H7 (cell line): ENCODE measurements at places on chromosomes 12 and 14. TPM values are rescaled to one million over a fixed set of nuclear protein-coding genes. Genes with fewer than 3 reads are reported as not detected.
A peak's percentile ranks its signal among the peaks of the same experiment; 100 is the strongest.

DNA sequence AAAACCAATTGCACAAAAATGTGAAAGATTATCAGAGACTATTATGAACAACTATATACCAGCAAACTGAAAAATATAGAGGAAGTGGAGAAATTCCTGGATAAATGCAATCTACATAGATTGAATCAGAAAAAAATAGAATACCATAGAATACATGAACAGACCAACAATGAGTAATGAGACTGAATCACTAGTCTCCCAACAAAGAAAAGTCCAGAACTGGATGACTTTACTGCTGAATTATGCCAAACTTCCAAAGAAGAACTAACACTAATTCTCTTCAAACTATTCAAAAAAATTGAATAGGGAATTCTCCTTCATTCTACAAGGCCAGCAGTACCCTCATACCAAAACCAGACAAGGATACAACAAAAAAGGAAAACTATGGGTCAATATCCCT, 60.6 kb downstream of the GUCY2C start:
- no peak for DNase-seq

DNA sequence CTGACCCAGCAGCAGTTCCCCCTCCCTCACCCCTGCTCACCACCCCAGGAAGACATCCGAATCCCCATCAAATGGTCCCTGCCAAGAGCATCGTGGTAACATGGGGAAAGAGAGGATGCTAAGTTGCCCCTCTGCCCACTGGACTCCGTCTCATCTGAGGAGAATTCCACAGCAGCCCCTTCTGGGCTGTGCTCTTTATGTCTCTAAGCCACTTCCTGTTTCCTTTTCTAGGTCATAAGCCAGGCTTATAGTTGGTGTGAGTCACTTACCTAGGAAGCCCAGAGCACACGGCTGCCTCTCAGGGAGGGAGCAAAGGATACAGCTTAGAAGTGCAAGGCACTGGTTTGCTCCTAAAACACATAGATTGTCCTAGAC, 76.0 kb downstream of the VCPKMT start:
- DNase-seq = no peak

DNA sequence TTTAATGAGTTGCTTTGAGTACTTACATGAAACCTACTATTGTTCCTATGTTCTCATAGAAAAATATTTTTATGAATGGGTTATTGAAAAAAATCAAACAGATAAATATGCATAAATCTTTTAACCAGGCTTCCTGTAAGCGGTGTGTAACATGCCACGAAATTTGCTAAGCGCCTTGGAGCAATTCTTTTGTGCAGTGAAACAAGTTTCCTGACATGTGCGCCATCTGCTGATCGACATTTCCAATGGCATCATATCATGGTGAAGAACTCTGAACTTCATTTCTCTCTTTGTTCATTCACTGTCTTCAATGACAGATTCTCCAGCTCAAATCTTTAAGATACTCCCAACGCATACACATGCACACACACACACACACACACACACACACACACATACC, 145.6 kb upstream of the NAV3 start:
- peak; percentile 16 for DNase-seq

DNA sequence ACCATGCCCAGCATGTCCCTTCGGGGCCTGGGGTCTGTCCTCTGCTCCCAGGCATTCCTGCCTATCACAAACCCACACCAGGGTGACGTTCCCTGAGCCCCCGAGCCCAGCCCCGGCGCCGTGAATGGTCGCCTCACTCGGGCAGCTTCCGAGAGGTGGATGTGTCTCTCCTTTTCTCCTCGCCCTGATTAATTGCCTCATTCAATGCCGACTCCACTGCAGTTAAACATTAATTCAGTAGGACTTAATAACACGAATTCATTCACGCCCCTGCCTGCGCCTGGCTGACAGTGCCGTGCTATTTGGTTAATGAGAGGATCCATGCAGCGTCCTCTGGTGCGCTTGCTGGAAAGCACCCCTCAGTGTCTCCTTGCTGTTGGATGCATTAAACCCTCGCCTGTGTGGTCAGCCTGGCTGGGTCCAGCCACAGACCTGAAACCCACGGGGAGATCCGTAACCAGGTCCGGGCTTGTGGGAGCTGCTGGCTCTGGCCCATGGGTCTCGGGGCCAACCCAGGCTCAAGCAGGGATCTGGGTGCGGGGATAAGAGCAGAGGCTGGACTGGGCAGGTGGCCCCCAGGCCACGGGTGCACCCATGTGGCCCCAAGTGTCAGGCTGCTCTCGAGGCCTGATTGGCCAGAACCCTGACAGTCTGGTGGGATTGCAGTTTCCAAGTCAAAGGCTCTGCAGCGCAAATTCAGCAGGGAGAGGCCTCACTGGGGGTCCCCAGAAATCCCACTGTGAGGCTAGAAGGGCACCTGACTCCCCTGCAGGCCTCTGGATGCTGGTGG, 55.4 kb downstream of the FBRSL1 start:
- no peak for DNase-seq

- no peak for DNase-seq
These were observed 31.3 kb downstream of the PTPRB start for GRCh38 chr12:70605976-70606375.

Gene IFNG-AS1
- not detected in 2 replicates for total RNA-seq
